ENCODE measurements at places on chromosomes 11 and 22.

GRCh38 chr22:35645646-35646045 is 2.6 kb upstream of the APOL6 start:
- no peak for DNase-seq

- DNase-seq: no peak
Measured at GRCh38 chr11:38176686-38177322, 1578.8 kb upstream of the RAG2 start.

DNA sequence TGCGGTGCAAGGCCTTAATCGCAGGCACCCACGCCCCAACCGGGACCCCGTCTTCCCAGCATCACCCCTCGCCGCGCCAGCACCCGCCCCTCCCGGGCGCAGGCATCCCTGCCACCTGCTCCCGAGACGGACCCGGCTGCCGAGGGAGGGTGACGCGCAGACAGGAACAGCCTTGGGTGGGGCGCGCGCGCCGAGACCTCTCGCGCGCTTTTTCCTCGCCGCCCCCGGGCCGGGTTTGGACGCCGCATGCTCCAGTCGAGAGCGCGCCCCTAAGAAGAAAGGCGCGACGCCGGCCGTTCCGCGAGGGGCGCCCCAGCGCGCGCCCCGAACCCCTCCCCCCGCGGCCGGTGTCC is 504 bp downstream of the CFL1 start:
- no peak for DNase-seq

DNA sequence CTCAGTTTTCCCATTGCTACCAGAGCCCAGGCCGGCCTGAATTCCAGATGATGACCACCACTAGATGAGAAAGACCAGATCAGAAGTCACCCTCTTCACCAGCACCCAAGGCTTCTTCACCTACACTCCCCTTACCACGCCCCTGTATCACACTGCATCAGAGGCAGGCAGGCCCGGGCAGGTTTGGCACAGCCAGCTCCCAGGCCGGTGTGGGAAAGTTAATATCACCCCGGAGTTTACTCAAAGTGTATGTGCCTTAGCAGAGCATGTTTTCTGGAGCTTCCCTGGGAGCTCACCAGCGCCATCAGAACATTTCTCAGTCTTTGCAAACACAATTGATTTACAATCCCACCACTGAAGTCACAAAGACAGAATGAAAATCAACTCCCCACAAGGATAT is 47.5 kb upstream of the POU2AF1 start:
- no peak for DNase-seq

GRCh38 chr11:43994196-43994595 is 51.8 kb downstream of the C11orf96 start:
- DNase-seq: no peak

DNA sequence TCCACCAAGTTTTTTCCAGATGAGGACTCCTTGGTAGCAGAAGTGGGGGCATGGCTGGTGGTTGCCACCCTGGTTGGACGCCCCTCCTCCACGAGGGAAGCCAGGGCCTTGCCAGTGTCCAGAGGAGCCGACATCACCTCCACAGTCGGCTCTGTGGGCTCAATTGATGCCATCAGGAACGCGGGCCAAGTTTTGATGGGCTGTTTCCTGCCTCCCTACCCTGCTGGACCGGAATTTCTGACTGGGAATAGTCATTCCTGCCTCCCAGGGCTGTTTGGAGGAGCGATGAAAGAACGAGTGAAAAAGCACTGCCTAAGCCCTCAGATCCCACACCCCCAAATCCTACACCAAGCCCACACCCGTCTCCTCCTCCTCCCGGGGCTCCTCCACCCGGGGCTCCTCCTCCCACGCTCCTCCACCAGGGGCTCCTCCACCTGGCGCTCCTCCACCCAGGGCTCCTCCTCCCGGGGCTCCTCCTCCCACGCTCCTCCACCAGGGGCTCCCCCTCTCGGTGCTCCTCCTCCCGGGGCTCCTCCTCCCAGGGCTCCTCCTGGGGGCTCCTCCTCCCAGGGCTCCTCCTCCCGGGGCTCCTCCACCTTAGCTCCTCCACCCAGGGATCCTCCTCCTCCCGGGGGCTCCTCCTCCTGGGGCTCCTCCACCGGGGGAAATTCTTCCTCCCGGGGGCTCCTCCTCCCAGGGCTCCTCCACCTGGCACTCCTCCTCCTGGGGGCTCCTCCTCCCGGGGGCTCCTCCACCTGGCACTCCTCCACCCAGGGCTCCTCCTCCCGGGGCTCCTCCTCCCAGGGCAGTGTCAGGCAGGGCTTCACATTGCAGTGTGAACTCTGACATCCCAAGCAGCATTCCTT is 10.0 kb upstream of the PRR5 start:
- DNase-seq: no peak

DNA sequence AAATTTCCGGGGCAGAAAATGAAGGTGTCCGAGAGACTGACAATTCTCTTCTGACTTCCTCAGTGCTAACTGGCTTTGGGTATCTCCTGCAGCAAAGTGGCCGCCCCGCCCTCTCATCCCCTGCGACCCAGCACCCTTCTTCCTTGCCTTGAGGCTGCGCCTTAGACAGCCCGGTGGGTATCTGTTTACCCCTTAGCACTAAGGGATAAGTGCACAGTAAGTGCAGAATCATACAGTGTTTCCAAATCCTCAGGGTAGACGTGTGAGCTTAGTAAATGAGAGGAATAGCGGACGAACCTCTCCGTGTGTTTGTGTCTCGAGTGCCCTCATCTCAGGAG is 368 bp upstream of the CHORDC1 start:
- DNase-seq: no peak

GRCh38 chr11:65492637-65493366 is 6.0 kb upstream of the MALAT1 start:
- DNase-seq: no peak

- DNase-seq: no peak
Measured at GRCh38 chr11:57513911-57514537, 1.5 kb downstream of the SLC43A1 start.

GRCh38 chr11:117130879-117131278 is 13.2 kb upstream of the PAFAH1B2 start:
- DNase-seq: no peak

DNA sequence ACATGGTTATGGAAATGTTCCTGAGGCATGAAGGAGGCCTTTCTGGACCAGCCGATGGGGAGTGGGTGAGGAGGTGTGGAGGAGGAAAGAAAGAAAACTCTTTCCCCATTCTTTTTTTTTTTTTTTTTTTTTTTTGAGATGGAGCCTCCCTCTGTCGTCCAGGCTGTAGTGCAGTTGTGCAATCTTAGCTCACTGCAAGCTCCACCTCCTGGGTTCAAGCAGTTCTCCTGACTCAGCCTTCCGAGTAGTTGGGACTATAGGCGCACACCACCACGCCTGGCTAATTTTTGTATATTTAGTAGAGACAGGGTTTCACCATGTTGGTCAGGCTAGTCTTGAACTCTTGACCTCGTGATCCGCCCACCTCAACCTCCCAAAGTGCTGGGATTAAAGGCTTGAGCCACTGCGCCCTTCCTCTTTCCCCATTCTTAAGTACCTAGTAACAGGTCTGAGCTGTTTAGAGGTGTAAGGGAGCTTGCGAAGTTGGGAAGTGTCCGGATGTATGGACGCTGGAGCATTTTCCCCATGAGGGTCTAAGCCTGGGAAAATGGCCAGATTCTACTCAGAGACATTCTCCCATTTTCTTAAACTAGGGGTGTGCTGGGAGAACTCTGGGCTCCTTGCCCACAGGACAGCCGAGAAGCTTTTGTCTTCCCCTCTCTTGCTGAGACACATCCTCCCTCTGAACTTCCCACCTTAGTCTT is 135.8 kb downstream of the TEAD1 start:
- no peak for DNase-seq

- no peak for DNase-seq
Measured at GRCh38 chr11:87179621-87180020, 141.9 kb downstream of the TMEM135 start.

DNA sequence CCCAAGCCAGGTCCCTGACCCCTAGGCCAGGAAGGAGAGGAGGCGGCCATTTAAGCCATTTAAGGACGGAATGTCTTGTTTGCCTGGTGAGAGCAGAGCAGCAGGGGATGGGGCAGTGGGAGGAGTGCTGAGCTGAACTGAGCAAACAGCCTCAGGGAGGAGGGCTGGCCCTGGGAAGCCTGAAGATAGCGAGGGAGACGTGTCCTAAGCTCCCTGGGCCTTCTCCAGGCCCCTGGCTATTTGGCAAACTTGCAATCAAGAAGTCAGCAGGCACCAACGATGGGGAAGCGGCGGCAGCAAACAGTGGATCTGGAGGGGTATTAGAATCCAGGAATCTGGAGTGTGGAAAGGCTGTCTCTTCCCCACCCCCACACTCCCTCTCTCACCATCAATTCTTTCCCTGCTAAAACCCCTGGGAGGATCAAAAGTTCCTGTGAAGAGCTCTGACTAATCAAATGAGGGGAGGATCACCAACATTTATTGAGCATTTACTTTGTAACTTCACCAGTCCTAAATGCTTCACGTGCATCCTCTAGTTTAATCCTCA is 8.8 kb downstream of the BCL9L start:
- DNase-seq: no peak

- DNase-seq: no peak
Measured at GRCh38 chr22:30978304-30978962, 9.4 kb downstream of the TUG1 start.

DNA sequence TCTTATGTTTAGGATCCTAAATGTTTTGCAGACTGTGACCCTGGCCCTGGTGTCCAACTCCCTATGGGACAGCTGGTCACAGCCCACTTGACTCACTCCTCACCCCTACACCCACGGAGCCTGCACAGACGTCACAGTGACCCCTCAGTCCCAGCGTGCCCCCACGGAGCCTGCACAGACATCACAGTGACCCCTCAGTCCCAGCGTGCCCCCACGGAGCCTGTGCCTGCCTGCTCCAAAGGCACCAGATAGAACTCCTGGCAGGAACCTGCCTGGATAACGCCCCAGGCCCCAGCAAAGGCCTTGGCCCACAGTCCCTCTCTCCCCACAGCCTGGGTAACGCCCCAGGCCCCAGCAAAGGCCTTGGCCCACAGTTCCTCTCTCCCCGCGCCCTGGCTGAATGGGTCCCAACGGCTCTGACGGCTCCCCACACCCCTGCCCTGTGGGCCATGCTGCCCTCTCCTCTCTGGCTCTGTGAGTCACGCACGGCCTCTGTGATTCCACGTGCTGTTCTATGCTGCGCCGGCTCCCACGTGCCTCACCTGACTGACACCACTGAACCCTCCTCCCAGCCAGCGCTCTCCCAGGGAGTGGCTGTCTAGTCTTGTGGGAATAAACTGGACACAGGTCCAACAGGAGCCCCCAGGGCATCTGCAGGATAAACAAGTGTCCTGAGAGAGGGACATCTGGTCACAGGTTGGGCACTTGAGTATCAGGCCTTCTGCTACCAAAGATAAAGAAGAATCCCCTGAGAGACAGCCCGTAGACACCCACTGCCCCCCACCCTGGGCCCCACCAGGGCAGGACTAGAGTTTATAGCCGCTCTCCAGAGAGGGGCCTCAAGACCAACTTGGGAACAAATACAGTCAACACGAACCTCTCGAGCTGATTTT is 250.3 kb downstream of the BRD1 start:
- no peak for DNase-seq

DNA sequence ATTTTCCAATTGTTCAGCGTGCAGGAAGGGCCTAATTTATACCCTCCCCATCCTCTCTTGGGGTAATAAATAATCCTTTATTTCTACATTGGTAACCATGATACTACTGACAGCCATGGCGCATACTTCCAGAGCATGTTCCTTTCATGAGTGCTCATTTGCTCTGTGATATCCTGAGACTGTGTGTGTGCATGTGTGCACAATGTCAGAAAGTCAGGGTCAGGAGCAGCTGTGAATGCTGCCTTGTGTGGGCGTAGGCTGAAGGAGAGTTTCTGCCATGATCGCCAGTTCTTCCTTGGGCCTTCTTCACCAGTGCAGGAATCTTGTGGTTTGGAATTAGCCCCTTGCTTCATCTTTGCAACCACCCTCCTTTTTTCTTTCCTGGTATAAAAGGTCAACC is 10.2 kb downstream of the TUBA8 start:
- no peak for DNase-seq

GRCh38 chr11:76637491-76638269 is 32.9 kb downstream of the LRRC32 start:
- DNase-seq: no peak

DNA sequence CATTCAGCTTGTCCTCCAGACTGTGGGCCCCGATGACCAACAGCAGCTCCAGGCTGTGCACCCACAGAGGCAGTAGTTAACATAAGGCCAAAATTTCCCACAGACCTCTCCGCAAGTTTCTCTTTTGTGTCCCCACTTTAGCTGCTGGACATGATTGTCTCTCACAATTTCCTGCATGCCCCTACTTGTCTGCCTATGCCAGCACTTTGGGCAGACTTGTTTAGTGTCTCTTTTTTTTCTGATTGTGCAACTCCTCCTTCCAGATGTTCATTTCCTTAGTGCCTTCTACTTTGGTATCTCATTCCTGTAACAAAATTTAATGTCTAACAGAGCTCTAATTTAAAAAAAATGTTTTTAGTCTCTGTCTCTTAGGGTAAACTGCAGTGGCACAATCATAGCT is 23.8 kb upstream of the SCN3B start:
- DNase-seq: no peak

DNA sequence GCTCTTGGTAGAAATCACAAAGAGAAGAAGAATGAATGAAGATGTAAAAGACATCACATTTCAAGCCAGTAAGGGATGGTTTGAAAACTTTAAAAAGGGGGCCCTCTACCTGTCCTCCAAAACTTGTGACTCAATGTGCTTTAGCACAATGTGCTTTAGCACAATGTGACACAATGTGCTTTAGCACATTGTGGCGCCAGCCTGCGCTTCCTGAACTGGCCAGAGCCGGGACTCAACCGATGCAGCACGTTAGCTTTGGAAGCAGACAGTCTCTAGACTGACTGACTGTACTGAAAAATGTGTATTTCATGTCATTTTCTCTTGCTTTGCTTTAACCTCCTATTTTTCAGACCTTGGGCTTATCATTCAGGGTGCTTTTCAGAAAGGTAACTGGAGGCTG is 63.5 kb downstream of the FAM83F start:
- no peak for DNase-seq

- no peak for DNase-seq
Measured at GRCh38 chr11:35272391-35272902, 133.5 kb downstream of the CD44 start.

DNA sequence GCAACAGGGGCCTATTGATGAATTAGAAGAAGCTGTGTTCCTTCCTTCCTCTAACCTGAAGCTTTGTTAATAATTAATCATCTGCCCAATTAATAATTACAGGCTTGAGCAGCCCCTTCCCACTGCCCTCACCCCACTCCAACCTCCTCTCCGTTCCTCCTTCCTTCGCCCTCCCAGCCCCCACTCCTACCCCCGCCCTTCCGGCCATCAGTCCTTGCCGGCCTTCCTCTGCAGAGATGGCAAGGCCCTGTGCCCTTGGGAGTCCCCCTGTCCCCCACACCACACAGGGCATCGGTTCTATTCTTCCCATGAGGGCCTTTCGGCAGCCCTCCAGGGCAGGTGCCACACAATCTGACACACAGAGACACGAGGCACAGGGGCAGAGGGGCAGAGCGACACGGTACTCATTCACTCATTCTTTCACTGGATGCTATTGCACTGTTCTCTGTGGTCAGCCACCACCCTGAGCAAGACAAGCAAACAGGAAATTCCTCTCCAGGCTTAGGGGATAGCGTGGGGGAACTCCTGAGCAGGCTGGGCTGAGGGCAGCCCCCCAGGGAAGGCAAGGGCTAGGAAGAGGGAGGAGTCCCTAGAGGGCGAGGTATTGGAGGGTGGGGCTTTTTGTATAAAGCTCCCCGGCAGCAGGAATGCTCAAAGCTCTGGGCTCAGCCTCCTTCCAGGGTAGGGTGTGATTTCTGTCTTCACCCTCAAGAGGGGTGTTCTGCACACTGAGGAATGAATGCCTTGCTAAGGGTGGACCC is 14.7 kb downstream of the MGAT3 start:
- no peak for DNase-seq
